Activated T-helper 1 cell treated with anti-CD3 and anti-CD28 coated beads, Interleukin-2, amount 50 U/mL, for 16 hours (primary cell): ENCODE measurements at places on chromosomes 7 and 10.

DNA sequence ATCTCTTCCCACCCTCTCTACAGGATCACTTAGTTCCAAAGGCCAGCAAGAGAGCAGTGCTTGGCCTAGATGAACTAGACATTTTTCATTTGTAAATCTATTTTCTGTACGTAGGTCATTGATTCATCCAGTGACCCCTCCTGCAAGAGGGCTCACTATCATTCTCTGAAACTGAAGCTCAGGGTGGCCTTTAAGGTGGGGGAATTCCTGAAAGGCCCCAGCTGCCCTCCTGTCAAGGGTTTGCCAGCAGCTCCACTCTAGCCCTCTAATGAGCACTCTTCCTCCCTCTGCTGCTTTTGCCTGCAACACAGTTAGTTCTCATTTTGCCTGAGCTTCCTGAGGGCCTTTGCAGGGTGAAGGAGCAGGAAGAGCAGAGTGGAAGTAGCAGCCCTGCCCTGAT lies 41.2 kb downstream of the LRRC18 start:
- no peak for DNase-seq

- DNase-seq, result no peak
Measured at GRCh38 chr10:8835453-8836167, 781.1 kb downstream of the GATA3 start.

- DNase-seq, result no peak
Measured at GRCh38 chr7:99036546-99037111, 107.3 kb downstream of the SMURF1 start.

- no peak for DNase-seq
Measured at GRCh38 chr7:82760831-82761230, 317.3 kb upstream of the CACNA2D1 start.

DNA sequence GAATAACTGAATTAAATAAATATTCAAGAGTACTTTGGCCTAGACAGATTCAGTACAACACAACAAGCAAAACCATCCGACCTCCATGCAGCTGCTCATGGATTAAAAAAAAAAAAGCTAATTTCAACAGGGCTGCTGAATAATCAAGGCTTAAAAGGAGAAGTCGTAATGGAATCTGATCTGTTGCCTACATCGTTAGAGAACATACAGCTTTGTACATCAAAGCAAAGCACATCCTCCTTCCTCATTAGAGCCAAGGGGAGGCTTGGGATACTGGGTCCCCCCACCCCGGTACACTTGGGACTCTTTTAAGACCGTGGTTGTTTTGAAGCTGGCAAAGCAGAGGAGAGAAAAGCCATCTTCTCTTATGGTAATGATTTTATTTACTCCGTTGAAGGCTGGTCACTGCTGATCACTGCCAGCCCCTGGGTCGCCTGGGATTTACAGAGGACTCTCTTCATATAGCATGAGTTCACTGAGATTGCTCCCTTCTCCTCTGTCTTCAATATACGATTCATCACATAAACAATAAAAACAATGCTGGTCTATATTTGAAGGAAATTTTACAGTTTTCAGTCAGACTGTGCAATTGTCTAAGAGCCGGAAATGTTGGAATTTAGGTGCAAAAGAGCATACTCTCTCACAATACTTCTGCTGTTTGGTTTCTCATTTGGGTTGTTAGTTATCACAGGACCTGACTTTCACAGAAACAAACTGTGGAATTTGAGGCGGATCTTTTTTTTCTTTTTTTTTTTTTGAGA lies 148.8 kb downstream of the FAM107B start:
- no peak for DNase-seq

- DNase-seq, result no peak
Measured at GRCh38 chr7:70599446-70600190, 532.3 kb upstream of the GALNT17 start.

DNA sequence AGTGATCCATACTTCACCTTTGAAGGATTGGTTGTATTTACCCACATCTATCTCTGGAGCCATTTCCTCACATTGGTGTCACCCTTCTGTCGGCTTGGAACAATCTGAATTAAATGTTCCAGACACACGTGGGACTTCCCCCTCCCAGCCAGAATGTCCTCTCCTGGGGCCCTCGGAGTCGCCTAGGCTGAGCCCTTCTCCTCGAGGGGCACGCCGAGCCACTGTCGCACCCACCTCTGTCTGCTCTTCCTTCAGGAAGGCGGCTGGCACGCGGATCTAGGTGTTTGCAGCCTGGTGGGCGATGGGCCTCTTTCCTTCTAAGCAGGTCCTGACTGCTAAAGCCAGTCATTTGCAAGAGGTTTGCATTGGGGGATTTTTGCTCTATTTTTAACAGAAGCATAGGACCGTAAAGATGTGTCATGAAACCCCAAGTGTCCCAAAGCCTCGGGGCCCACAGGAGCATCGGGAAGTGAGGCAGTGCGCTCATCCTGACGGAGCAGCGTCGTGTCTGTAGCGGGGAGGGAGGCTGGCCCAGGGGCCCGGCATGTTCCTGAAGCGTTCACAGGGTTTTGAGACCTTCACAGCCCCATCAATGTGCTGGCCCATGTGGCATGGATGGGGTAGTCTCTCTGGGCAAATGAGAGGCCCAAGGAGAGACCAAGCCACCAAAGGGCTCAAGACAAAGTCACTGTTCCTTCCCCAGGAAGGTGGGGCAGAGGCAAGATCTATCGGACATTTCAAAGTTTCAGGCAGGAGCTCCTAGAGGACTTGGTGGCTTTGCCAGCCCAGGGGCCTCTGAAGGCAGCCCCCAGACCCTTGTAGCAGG lies 86.7 kb downstream of the RGS10 start:
- no peak for DNase-seq

GRCh38 chr7:17026269-17026668 lies 144.5 kb upstream of the AGR3 start:
- DNase-seq, result no peak

DNA sequence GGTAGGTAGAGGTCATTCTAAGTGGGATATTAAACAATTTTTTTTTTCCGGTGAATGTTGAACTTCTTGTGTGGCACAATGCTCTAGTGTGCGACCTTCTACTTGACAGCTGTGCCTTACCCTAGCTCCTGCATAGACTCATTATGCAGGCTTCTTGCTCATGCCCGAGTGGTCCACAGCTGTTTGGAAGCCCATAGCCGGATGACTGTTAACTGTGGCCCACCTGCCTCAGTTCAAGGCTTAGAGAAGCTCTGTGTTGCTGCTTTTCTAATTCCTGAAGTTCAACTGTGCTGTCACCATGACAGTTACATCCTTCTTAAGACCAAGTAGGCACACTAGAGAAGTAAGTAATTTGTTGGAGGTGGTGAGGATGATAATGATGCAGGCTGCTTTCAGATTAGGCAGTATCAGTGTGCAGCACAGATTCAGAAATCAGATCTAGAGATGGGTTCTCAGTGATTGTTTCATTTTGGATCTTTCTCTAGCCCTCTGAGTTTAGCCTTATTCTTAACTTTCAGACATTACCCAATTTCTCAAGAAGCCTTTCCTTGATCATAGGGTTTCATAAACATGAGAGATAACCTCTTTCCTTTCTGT lies 278.4 kb downstream of the PHF14 start:
- DNase-seq, result no peak

DNA sequence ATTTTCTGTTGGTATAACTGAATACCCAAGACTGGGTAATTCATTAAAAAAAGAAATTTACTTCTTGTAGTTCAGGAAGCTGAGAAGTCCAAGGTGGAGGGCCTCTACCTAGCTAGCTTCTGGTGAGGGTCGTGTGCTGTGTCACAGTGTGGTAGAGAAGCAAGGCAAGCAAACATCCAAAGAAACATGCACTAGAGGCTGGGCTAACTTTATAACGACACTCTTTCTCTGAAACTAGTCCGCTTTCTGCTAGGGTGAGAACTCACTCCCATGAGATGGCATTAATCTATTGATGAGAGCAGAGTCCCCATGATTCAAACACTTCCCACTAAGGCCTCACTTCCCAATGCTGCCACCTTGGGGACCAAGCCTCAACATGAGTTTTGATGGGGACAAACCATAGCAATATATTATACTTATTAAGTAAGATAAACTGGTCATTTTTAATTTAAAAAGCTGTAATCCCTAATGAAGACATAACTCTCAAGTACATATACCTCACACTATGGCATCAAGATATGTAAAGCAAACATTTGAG lies 50.8 kb downstream of the PHYHIPL start:
- DNase-seq, result no peak

GRCh38 chr7:79227044-79227443 lies 226.4 kb downstream of the MAGI2 start:
- DNase-seq, result no peak
